Hepatocyte (in vitro differentiated cells): ENCODE measurements at places on chromosomes 13 and 19. TPM values are rescaled to one million over a fixed set of nuclear protein-coding genes. Genes with fewer than 3 reads are reported as not detected.
A peak's percentile ranks its signal among the peaks of the same experiment; 100 is the strongest.

Gene ZIM2
- not detected in 2 replicates for polyA plus RNA-seq

GRCh38 chr13:48403151-48403631 lies 9.7 kb downstream of the LPAR6 start:
- DNase-seq, result no peak

DNA sequence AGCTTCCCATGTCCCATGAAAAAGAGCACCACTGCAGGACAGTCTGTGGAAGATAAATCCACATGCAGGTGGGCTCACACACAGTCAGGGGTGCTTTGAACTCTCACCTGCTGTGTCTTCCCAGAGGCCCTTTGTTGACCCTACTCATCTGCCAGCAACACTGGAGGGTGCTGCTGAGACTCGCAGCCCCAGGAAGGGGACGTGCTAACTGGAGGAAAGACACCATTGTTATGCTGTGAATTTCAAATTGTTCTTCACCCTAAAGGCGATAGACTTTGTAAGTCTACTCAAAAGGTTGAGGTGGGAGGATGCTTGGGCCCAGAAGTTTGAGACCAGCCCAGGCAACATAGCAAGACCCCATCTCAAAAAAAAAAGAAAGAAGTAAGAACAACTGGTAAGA lies 107.3 kb upstream of the SERP2 start:
- DNase-seq, result no peak

Gene TRPM4
- polyA plus RNA-seq, result 20.5 and 23.2 TPM in 2 replicates

DNA sequence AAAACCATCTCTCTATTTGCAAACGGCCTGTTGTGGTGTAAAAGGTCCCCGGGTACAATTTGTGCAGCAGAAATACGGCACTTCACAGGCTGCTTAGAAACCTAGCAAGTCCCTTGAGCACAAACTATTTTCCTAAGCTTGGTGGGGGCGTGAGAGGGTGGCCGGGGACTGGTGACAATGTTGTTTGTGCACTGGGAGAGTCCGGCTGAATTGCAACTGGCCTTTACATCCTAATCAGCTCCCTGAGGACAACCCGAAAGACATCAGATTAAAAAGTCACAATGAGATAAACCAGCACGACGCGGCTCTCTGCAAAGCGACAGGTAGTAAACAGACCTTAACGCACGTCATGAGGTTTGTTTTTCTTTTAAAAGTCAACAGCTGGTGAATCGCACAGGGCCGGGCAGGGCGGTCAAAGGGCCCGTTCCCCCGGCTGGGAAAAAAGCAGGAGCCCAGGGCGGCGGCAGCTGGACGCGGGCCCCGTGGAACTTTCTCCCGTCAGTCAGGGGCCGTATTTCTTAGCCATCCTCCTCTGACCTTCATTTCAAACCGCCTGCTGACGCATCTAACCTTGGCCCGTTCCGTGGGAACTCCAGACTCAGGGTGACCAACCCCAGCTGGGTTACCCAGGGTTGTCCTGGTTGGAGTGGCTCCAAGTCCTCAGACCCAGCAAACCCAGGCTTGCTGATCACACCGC lies 112.3 kb downstream of the GADD45B start:
- DNase-seq, result peak; percentile 83
